ENCODE measurements at places on chromosomes 16 and 17.

DNA sequence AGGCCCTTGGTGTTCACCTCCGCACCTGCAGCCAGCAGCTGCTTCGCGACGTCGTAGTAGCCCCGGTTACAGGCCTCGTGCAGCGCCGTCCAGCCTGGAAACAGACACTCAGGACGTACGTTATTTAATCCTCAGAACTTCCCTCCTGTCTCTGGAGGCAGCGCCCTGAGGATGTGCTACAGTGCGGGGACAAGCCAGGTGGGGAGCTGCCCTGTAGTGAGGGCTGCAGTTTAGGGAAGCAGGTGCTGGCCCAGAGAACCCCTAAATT, 71.0 kb downstream of the ZNF778 start:
- DNase-seq, result no peak

GRCh38 chr17:60311936-60312335, 80.0 kb downstream of the USP32 start:
- DNase-seq, result no peak

- no peak for DNase-seq
These were observed 2.5 kb downstream of the CBLN1 start for GRCh38 chr16:49278944-49279725.

DNA sequence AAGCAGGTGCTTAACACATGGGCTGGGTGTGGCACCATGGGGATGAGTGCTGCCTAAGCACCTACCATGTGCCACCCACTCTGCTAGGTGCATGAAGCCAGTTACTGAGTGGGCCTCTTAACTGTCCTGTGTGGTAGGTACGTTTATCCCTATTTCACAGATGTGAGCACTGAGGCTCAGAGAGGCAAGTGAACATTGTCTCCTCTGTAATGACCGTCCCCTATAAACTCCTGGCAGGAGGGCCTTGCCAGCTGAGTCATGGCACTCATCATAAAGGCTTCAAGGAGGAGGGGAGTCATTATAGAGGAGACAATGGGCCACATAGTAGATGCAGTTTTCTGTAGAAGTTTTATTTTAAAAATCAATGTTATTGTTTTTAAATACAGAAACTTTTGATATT, 79.1 kb downstream of the RAB11FIP4 start:
- DNase-seq, result no peak

DNA sequence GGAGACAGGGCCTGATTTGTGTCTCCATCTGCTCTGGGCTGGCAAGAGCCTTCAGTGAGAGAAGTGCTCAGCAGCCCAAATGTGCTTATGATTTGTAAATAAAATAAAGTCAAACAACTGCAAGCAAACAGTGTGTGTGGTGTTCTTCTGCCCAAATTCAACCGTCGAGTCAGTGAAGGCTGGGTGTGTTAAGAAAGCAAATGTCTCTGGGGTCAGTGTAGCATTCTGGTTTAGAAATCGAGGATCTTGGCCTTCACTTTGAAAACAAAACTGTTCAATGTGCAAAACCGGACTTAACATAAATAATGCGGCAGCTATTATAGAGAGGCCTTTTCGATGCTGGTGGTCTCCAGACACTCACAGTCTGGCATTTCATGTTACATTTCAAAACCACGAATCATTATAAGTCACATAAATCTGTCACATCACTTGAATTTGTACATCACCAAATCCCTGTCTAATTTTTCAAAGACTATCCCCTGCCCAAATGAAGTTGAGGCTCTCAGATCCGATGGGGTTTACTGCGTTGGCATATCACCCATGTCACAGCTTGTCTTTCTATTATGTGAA, 158.6 kb upstream of the MYOCD start:
- DNase-seq, result no peak

- DNase-seq, result peak; percentile 45
These were observed 29.9 kb downstream of the PEMT start for GRCh38 chr17:17561408-17562145.

Measured in CD4-positive, alpha-beta T cell treated with Interleukin-15 for 1 hour (primary cell).